Astrocyte (in vitro differentiated cells and primary cell): ENCODE measurements at places on chromosomes 4 and X.

DNA sequence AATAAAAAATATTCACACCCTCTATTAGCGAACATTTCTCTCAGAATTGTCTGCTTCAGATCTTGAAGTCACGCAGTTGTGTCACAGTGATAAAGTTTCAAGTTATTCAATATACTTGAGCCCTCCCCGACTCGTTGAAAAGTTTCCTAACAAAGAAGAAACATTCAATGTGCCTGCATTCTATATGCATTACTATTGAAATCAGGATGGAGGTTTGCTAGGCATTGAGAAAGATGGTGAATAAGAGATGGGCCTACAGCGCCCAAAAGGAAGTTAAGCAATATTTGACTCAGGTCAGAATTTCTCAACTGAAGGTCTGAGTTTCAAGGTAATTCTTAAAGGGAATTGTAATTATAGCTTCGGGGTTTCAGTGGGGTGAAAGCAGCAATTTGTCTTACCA is 6.1 kb downstream of the TCEANC start:
- DNase-seq, result peak; percentile 20

DNA sequence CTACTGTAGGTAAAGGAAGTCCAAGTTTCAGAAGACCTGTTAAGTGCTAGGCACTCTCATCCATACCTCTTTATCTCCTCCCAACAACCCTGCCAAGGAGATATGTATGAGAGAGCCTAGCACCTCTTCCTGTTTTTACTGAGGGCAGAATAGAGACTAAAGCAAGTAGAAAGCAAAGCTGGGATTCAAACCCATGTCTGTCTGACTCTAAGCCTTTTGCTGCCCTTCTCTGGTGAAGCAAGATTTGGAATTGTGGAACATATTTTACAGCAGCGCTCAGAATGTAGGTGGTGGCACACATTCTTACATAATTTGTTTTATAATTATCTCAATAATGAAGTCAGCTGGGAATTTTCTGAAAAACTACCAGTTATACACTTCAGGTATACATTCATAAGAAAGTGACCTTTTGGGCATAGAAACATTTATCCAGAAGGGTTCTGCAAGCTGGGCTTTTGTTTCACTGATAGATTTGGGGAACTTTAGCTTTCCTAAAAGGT is 41.7 kb downstream of the SEPTIN11 start:
- no peak for DNase-seq

DNA sequence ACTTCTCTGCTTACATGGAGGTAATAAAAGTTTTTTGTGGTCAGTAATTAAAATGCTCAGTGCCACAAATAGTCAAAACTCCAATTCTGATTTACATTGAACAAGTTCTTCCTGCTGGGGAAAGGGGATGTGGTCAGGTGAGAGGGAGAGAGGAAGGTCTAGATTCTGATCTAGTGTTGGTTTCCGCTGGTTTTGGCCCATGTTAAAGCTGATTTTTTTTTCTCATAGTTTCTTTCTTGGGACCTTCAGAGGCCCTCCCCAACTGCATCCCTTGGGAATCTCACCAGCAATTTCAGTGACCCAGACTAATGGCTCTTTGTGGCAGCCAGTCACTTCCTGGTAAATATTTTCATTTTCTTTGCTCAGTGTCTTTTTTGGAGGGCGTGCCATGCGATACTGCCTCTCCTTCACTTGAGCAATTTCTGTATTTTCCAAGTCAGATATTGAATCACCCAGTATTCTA is 332.7 kb downstream of the RAPGEF2 start:
- DNase-seq, result no peak

DNA sequence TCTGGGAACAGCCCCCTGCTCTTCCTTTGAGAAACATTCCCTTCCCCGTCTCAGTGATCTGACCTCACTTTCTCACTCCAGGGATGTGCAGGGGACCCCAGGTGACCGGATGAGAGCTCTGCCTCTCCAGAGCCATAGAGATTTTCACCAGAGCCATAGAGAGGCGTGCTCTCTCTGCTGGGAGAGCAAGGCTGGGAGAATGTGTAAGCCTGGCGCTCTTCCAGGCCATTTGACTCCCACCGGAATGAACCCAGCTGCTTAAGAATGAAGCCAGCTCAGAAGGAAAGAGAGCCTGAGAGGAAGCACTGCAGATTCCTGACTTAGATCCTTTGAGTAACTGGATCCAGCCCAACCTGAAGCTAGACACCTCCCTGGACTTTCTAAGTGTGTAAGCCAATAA is 106.4 kb downstream of the DHX15 start:
- peak; percentile 81 for DNase-seq

GRCh38 chrX:79084923-79085322 is 59.6 kb upstream of the GPR174 start:
- DNase-seq, result no peak

- no peak for DNase-seq
Observed at GRCh38 chr4:176545872-176546271, 226.1 kb downstream of the SPCS3 start.

DNA sequence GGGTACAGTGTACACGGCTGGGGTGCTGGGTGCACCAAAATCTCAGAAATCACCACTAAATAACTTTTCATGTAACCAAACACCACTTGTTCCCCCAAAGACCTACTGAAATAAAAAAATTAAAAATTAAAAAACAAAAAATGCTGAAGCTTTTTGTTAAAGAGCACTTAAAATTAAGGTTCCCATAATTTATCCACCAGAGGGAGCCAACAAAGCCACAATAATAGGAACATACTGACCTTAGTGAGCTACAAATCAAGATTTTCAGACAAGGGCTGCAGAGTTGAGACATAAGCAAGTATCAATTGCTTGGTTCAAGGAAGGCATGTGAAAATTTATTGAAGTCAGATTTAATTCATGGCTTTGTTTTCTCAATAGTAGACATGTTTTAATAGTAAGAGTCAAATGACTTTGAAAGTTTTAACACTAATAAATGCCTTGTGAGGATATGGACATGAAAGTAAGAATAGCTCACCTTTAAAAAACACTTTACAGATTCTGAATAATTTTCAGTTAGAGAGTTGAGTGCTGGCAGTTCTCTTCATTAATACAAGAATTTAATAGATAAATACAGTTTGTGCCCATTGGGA is 43.0 kb upstream of the SCOC start:
- DNase-seq, result no peak

- peak; percentile 7 for DNase-seq
Observed at GRCh38 chr4:153383131-153383530, 38.6 kb downstream of the MND1 start.

GRCh38 chr4:185624259-185624589 is 88.9 kb upstream of the PDLIM3 start:
- DNase-seq, result no peak

- DNase-seq, result no peak
Observed at GRCh38 chr4:85257817-85258370, 217.1 kb upstream of the ARHGAP24 start.

- no peak for DNase-seq
Observed at GRCh38 chr4:99947190-99947578, 766 bp upstream of the DNAJB14 start.

DNA sequence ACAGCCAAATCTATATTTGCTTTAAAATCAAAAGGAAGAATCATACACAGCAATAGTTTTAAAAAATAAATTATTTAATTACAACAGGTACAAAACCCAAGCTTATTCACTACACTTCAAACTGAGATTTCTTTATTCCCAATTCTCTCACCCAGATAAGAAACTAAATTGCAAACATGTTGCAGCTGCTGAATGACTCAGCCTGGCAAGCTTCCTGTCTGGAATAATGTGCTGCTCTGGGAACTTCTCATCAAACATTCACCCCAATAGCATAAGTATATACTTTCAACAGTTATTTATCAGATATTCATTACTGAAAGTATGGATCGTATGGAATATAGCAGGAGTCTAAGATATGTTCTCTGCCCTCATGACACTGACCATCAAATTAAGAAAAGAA is 43.0 kb upstream of the GABRA2 start:
- DNase-seq, result no peak

GRCh38 chr4:25402521-25402920 is 25.5 kb downstream of the ANAPC4 start:
- peak; percentile 42 for DNase-seq

DNA sequence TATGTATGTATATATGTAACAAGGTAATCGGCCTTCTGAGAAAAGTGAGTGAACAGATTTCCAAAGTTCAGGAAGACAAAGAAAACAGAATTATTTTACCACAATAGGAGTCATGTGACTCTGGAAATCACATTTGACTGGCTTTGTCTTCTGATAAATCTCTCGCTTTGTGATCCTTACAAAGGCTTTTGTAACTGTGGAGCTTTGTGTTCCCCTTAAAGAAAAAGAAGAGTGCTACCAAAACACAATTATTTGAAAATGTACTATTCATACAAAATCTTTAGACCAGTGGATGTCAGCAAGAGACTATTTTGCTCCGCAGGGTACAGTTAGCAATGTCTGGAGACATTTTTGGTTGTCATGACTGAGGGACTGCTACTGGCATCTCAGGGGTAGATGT is 238.8 kb downstream of the LDB2 start:
- DNase-seq, result no peak

GRCh38 chr4:162164906-162165510 is 1.2 kb upstream of the FSTL5 start:
- peak; percentile 1 for DNase-seq
